ENCODE measurements at places on chromosomes 5 and 9.

DNA sequence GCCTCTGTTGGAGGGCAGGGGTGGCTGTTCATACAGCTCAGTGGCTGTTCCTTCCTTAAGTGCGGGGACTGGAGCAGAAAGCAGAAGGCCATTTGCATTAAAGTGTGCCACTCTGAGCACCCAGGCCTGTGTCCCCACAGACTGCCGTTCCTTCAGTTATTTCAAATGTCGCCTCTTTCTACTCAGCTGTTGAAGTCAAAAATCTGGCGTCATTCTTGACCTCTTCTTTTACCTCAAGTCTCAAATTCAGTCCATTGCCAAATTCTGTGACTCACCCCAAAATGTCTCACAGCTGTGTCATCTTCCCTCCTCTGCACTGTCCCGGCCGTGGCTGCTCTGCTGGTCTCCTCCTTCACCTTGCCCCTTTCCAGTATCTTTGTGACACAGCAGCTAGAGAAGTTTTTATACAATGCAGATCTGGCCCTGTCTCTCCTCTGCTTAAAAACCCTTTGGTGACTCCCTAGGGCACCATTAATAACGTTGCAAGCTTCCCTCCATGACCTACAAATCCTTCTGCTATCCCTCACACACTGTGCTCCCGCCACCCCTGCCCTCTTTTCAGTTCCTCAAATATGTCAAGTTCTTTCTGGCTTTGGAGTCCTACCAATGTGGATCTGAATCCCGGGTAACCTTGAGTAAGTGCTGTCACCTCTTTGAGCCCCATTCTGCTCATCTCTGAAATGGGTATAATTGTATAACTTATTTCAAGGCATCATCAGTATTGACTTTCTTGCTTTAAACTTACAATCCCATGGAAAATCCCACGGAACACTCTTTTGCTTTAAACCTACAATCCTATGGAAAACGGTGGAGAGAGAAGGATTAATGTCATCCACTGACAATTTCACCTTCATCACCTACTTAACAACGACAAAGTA lies 98.3 kb upstream of the BOD1 start:
- DNase-seq = no peak

GRCh38 chr5:14450018-14450524 lies 131.5 kb upstream of the OTULINL start:
- DNase-seq = no peak

DNA sequence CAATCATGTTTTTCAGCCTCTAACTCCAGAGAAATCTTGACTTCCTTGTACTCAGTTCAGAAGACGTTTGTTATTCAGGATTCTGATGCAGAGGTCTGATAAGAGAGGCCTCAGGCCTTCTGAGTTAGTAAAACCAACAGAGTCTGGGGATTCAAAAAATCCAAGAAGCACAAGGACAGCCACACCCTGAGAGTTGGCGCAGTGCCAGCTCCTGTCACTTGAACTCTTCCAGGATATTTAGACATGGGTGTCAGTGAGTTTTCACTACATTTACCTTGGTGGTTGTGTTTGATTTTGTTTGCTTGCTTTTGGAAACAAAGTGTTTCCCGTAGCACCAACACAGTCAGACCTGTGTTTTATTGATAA lies 41.6 kb upstream of the PDE8B start:
- no peak for DNase-seq

DNA sequence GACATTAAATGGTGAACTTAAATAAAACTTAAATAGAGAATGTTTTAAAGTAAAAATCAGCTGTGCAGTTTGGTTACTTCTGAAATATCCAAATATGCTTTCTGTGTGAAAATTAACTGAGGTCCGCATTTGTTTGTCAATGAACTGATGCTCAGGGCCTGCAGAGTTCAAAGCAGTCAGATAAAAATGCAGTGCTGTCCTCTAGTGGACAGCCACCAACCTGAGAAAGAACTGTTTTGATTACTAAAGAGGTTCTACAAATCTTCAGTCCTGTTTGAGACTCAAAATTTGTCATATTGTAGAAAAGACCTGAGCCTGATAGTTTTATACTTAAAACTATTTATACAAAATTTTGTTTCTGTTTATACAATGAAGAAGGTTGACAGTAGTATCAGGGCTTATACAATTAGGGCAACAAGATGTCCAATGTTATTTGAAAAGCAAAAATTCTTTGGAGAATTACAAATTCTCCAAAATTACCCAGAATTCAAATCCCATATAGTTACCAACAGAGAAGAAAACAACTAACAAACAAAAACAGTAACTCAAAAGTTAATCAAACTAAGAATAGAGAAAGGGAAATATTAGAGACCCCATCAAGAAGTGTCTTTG lies 232.3 kb upstream of the TBCA start:
- DNase-seq = no peak

DNA sequence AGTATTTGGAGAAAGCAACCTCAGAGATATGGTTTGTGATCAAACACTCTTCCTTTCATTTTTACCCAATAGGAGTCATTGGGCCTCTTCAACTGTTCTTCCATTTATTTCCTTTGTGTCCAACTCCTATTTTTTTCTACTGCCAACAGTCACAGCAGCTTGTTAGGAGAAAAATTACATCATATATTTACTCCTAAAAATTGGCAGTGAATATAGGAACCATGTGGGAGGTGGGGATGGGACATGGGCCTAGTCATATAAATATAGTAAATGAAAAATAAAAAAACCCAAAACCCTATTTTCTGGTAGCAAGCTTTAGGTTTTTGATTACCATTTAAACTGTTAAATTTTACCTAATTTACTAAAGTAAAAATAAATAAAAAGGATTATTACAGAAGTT lies 134.9 kb upstream of the MPDZ start:
- DNase-seq = no peak

GRCh38 chr5:127621601-127622325 lies 27.1 kb upstream of the CTXN3 start:
- no peak for DNase-seq

GRCh38 chr9:92295240-92295790 lies 1.8 kb upstream of the IARS1 start:
- DNase-seq = no peak

Data from neuronal stem cell (in vitro differentiated cells).